Activated naive CD8-positive, alpha-beta T cell treated with anti-CD3 and anti-CD28 coated beads for 36 hours (primary cell): ENCODE measurements at places on chromosomes 4 and X. TPM values are rescaled to one million over a fixed set of nuclear protein-coding genes. Genes with fewer than 3 reads are reported as not detected.

- DNase-seq, result no peak
Measured at GRCh38 chr4:21991050-21991449, 42.5 kb upstream of the KCNIP4 start.

NPY2R gene
- total RNA-seq, result not detected

- no peak for DNase-seq
Measured at GRCh38 chrX:107741404-107741790, 34.2 kb downstream of the TSC22D3 start.

DNA sequence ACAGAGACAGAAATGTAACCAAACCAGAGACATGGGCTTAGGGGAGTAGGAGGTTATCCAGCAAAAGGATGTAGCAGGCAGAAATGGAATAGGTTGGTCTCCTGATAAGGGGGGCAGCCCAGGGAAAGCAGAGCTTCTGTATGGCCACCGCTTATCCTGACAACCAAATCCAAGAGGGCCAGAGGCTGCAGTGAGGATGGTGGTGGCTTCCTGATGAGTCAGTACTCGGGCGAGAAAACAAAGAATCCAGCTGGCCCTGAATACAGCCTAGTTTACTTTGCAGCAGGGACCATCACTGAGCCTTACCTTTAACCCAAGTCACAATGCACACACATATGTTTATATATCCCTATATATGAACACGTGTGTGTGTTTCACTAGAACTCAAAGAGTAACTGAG lies 129.7 kb upstream of the FTHL17 start:
- DNase-seq, result no peak

DNA sequence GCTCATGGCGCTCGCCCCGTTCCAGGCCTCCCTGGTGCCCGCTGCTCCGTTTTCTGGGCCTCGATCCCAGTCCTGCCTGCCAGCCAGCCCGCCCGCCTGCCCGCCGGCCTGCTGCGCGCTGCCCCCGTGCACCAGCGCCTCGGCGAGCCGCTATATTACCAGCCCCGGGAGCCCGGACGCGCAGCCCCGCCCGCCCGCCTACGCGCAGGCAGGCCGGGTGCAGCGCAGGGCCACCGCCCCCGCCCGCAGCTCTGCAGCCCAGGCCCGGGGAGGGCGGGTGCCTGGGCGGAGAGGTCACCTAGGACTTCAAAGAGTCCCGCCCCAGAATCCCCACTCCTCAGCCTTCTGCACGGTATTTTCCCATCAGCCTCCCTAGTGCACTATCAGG lies at the start of gene MAOB:
Gene MAOB (minus strand): TSS at position 157 of the 388 bp plus-strand sequence. CDS start 151 bp downstream, at position 6.
- peak; percentile 39 for DNase-seq

BEX3 gene
- 31.4 TPM for total RNA-seq

DNA sequence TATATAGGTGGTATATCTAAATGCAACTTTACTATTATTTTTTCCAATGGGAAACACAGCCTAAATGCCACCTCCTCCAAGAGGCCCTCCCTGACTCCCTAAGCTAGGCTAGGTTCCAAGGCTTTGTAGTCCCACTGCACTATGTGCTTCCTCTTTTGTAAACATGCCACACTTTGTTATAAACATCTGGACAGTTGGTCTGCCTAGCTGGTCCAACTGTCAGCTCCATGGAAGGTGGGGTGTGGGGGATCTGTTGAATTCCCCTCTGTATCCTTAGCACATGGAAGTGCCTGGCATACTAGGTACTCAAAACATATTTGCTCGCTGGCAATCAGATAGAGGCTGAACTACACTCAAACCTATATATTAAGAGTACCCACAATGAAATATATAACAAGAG lies 63.4 kb downstream of the SLC9A7 start:
- no peak for DNase-seq

DNA sequence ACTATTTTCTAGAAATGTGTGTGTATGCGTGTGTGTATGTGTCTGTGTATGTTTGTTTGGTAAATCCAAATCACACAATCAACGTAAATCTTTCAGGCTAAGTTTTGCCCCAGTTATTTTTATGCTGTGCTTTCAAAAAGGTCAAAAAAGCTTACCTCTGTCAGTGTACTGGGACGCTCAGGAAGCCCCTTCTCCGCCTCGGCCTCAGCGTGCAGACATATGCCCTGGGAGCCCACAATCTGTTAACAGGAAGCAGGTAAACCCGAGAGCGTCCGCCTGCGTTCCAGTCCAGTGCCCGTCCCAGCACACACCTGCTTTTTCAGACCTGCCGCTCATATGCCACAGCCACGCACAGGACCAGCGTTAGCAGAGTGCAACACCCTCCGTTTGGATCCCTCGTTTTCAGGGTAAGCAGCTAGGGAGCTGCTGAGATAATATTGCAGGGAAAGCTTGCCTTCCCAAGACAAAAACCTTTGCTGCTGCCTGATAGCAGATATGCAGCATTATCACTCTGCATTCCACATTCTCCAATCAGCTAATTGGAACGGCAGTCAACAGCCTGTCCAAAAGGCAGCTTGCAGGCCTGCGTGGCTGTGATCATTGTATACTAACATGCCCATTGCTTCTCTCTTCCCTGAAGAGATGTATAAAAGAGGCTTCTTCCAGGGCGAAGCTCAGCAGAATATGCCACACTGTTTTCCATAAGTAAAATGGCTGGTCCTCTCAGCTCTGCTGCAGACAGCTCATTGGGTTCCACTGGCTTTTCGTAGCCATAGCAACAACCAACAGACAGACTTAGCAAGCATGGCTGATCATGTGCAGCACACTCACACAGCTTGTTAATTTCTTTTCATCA lies at the start of gene SORBS2:
Gene SORBS2 (minus strand): TSS at position 686 of the 856 bp plus-strand sequence. CDS start 121,623 bp downstream, outside the sequence.
- no peak for DNase-seq

- DNase-seq, result no peak
Measured at GRCh38 chrX:154462396-154462795, 4.3 kb downstream of the PLXNA3 start.

- no peak for DNase-seq
Measured at GRCh38 chr4:48340276-48340964, 909 bp upstream of the SLAIN2 start.

DNA sequence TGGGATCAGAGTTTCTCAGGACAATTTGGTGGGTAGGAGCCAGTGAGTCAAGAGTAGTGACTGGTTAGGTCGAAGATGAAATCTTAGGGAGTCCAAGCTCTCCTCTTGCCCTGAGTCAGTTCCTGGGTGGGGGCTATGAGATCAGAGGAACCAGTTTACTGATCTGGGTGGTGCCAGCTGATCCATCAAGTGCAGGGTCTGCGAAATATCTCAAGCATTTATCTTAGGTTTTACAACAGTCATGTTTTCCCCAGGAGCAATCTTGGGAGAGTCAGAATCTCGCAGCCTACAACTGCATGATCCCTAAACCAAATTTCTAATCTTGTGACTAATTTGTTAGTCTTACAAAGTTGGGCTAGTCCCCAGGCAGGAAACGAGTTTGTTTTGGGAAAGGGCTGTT lies 1833.2 kb upstream of the PCDH7 start:
- no peak for DNase-seq

IL21 gene
- not detected for total RNA-seq

- no peak for DNase-seq
Measured at GRCh38 chrX:19212037-19212436, 89.8 kb upstream of the ADGRG2 start.

CD38 gene
- total RNA-seq, result 42.1 TPM

DNA sequence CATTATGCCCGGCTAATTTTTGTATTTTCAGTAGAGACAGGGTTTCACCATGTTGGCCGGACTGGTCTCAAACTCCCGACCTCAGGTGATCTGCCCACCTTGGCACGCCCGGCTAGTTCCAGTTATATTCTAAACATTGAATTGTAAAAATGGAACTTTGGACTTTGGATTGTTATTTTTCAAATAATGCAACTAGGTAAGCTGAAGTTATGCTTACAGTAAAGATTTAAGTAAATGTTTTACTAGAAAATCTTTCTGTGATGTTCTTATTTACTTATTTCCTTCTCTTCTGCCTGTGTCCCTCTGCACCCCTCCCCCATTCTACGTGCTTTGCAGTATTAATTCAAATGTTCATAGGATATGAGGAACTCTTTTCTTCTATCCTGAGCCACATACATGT lies 26.1 kb downstream of the GK start:
- DNase-seq, result no peak

DNA sequence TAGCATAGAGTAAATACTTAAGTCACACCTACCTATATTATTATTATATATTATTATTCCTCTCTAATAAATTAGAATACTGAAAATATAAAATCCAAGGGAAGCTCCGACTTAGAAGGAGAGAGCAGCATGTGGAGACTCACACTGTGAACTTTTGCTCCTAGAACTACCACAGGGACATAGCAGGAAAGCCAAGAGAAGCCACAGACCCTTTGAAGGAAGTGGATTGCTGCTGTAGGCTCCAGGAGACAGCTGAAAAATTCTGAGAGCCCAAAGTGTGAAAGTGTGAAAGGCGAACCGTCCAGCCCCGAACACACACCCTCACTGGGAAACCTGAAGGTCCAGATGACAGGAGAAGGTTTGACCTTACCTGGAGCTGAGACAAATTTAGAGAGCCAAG lies 177.0 kb downstream of the FAM13A start:
- no peak for DNase-seq

RPA4 gene
- total RNA-seq, result not detected

CXCL6 gene
- total RNA-seq, result not detected

GRCh38 chr4:78320349-78320935 lies 231.1 kb upstream of the ANXA3 start:
- no peak for DNase-seq

LRAT gene
- total RNA-seq, result 0.12 TPM

DNA sequence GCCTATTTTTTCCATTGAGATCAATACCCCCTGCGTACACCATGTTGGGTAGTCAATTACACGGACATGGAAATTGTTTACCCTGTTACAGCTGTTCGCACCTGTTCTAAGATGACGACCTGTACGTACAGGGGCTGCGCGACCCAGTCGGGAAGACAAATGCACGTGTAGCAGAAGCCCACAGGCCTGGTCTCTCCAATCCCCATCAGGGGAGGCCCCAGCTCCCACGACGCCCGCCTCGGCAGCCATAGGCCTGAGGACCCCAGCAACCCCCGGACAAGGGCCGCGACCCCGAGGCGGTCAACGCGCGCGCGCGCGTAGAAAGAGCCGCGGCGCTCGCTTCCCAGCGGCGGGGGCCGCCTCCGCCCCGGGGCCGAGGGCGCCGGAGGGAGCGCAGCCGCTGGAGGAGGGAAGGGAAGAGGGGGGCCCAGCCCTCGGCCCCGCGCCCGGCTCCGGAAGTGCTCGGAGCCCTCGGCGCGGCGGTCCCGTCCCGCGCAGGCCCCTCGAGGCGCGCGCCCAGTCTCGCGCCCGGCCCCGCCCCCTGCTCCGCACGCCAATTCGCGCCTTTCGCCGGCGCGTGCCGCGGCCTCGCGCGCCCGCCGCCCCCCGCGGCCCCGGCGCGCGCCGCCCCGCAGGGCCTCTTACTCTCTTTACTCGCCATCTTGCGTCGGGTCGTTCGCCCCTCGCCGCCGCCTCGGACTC lies 618 bp downstream of the RBBP7 start:
- peak; percentile 74 for DNase-seq

UGT2B15 gene
- not detected for total RNA-seq

DNA sequence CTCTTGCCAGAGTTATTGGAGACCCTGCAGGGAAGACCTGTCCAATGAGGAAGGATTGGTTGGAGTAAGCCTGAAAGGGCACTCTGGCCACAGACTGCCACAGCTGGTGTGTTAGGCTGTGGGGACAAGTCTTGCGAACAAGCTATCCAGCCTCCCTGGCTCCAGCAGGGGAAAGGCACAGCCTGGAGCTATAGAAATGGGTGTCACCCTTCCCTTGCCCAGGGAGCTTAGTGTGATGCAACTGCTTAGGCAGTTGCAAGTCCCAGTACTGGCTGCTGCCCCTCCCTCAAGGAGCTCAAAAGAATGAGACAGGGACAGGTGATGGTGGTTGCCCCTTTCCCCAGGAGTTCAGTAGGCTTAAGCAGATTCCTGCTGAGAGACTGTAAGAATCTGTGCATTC lies 165.7 kb upstream of the CT83 start:
- no peak for DNase-seq

MYOZ2 gene
- total RNA-seq, result not detected

- no peak for DNase-seq
Measured at GRCh38 chrX:106707771-106708454, 18.6 kb upstream of the RNF128 start.

DNA sequence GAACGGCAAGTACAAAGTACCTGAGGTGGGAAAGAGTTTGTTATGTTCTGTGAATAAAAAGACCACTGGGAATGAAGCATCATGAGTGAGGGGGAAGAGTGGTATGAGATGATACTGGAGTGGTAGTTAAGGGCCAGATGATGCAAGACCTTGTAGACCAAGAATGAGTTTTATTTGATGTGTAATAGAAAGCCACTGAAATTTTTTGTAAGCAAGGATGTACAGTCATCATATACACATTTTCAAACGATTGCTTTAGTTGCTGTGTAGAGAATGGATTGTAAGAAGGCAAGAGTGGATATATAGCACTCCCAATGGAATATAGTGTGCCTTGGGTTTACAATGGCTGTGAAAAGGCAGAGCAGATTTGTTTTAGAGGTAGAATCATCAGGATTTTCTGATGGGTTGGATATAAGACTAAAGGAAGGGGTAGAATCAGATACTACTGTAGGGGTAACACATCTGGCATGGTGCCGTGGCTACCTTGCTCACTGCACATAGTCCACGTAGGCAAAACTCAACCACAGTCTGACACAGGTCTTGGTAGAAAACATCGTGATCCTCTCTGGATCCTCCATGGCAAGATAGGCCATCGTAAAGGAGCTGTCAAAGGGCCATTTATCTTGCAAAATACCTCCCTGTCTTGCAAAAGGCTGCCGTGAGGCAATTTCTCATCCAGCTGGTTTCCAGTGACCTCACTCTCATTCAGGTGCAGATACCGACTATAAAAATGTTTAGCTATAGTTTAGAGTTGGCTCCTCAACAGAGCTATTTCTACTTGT lies 14.9 kb downstream of the TIFA start:
- DNase-seq, result no peak

GRCh38 chrX:47706575-47706974 lies 47.6 kb upstream of the UXT start:
- DNase-seq, result no peak

GRCh38 chr4:6834867-6835266 lies 52.3 kb downstream of the KIAA0232 start:
- no peak for DNase-seq

NR0B1 gene
- not detected for total RNA-seq

DNA sequence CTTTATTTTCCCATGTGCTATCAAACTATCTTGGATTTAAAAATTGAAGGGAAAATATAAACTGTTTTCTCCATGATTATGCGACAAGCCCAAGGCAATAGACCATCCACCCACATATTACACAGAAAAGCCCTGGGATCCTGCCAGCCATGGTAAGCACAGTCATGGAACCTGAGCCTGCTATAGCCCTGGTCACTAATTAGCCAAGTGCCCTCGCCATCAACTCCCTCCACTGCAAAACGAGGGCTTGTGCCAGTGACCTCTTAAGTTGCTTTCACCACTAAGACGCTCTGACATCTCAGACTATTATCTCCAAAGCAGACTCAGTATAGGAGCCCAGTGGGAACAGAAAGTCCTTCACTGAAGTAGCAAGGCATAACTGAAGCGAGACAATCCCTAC lies 69.2 kb downstream of the NLGN4X start:
- no peak for DNase-seq

DNA sequence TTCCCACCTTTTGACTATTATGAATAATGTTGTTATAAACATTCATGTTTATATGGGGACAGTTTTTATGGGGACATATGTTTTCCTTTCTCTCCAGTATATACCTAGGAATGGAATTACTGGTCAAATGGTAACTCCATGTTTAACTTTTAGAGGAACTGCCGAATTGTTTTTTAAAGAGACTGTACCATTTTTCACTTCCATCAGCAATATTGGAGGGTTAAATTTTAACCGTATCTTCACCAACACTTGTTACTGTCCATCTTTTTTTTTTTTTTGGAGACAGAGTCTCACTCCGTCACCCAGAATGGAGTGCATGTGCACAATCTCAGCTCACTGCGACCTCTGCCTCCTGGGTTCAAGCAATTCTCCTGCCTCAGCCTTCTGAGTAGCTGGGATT lies 46.4 kb upstream of the PRPS1 start:
- no peak for DNase-seq
